Fibroblast of upper back skin (primary cell): ENCODE measurements at places on chromosomes 13 and 19.

DNA sequence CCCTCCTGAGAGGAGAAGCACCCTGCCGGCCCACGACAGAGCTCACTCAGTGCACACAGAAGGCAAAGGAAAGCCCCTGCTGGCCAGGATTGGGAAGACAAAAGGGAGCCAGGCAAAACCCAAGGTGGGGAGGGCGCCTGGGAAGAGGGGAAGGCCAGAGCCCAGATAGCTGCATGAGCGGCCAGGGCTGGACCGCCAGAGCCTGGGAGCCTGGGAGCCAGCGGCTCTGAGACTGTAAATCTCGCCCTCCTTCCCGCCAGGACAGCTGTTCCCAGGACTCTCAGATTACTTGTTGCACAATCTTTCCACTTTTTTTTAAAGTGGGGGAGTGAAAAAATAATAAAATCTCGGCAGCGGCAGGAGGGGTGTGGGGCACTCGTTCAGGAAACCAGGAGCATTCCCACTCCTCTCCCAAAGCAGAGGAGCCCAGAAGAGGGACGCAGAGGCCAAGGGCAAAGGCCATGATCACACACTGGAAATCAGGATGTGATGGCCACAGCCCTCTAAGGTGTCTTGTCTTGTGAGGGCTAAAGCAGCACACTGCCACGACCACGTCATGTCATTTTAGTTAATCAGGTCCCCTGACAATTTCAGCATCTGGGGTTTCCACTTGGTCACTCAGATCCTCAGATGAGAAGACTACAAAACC is 19.6 kb upstream of the EPHX3 start:
- DNase-seq = peak; percentile 94

GRCh38 chr13:49395878-49396380 is 47.9 kb downstream of the CAB39L start:
- DNase-seq = no peak

DNA sequence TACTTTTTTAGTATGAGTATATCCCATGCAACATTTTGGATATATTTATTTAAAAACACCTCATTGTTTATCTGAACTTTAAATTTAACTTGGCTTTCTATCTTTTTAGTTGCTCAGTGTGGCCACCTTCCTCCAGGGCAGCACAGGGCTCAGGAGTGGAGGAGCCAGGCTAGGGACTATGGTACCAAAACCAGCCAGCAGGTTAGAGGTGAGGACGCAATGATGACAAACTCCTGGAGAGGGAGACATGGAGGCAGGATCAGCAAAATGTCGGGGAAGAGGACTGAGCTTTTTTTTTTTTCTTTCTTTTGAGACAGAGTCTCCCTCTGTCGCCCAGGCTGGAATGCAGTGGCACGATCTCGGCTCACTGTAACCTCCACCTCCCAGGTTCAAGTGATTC is 29.6 kb upstream of the CALM3 start:
- peak; percentile 5 for DNase-seq

- DNase-seq = no peak
These were observed 43.2 kb downstream of the RGCC start for GRCh38 chr13:41500511-41500910.

DNA sequence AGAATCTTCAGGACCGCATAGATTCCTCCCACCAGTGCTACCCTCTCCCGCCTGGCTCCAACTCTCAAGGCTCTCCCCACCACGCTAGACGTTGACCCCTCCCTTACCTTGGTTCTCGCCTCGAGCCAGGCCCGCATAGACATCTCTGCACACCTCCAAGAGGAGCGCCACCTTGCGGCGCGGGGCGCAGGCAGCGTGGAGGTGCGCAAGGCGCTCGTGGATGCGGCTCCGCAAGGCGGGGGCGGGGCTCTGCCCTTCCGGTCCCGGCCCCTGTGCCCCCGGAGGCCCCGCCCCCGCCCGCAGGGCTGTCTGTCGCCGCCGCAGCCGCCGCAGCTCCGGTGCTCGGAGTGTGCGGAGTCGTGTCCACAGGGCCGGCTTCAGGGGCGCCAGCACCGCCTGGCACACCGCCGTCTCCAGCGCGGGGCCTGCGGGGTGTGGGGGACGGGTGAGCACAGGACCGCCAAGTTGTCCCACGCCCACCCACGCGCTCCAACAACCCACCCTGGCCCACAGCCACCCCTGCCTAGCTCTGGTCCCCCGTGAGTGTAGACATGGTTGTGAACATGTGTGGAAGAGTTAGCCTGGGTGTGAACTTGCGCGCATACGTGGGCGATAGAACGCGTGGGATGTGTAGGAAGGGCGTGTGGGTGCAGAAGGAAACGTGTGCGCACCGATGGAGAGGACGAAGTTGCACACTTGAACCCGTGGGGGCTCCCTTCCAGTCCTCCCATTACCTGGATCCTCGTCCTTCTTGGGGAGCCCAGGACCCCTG is 8.1 kb downstream of the RINL start:
- DNase-seq = peak; percentile 68

- no peak for DNase-seq
These were observed 160.7 kb downstream of the ABCC4 start for GRCh38 chr13:95140502-95140901.

- peak; percentile 49 for DNase-seq
These were observed 56.1 kb downstream of the PSPC1 start for GRCh38 chr13:19726611-19727010.

DNA sequence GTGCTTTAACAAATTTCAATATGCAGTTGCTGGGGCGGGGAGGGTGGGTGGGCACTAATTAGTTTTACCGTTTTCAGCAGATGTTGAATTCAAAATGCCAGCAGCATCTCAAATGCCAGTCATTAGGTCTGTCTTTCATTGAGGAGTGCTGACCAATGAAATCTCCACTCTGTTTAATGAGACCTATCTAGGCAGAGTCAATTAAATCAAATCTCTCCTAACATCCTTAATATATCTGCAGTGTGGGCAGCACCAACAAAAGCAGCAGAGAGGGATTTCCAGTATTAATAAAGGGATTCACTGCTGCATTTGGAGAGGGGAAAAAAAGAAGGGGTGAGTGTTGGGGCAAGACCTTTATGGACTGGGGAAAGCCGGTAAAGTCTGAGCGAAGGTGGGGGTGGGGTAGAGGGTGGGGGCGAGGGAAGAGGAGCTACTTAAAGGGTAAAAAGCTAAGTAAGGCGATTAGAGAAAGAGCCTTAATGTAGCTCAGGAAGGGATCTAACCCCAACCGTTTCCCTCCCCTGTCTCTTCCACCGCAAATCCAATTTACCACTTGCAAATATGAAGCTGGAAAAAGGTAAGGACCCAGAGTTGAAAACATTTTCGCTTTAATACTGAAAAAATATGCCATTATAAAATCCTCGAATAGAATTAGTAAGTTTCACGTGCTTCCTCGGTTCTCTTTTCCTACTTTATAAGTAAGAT is 4.5 kb downstream of the SLITRK1 start:
- no peak for DNase-seq

DNA sequence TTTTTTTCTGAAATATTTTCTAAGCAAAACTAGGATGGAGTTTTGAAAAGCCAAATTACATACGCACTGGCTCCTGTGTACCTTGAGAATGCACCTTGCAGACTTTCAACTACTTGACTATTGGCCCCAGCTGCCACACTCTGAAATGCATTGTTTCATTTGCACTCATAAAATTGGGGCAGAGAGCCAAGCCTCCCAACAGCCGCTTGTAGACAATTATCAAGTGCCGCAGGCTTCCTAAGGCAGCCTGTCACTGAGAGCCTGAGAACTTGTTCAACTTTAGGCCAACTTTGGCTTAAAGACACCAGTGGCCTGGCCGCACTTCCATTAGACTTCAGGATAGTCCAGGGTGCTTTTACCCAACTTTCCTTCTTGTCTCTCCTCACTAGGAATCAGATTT is 115.7 kb upstream of the STARD13 start:
- no peak for DNase-seq

DNA sequence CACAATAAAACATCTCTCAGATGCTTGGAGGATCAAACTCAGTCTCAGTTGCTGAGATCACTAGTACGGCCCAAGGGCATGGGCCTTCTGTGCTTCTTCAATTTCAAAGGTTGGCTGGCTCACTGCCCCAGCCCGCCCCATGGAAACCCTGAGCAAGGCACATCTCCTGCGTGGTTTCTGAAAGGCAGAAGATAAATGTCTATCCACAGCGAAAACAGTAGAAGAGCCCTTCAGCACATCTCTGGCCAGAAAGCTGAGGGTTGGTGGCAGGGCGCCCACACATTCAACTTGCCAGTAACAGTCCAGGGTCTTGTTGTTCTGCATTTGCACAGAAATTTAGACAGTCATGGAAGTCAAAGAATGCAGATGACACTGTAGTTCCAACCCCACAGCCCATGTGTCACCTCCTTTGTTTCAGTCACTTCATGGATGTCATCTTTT is 24.0 kb upstream of the KATNAL1 start:
- no peak for DNase-seq

DNA sequence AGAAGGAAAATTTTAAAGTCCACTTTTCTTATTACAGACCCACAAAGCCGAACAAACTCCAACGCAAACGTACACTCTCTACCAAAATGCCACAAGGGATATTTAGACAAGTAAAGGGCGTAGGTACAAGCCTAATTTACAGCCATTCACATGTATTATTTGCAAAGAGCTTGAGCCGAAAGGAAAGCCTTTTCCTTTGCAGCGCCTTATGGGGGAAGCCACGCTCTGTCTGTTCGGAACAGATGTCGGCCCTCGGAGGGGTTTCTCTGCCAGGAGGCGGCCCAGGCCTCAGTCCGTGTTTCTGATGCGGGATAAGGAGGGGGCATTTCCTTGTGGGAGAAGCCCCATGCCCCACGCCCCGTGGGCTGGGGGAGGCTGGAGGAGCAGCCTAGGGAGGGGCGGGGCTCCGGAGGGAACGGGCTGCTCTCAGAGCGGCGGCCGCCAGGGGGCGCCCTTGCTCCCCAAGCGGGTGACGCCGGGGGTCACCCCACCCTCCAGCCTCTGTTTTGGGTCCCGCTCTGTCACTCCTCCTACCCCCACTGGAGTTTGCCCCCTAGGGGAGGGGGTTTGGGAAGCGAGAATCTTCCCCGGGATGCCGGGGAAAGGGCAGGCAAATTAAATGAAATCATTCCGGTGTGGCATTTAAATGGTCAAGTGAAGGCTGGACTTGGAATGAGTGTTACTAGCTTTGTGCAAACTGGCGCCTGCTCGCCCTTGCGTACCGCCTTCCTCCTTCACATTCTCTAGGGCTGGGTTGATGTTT is 2.9 kb downstream of the HTR2A start:
- peak; percentile 56 for DNase-seq

- no peak for DNase-seq
These were observed 39.0 kb upstream of the WASF3 start for GRCh38 chr13:26518451-26518959.

- DNase-seq = peak; percentile 61
These were observed 59.2 kb downstream of the SIPA1L3 start for GRCh38 chr19:37966211-37966661.

GRCh38 chr13:82654861-82655855 is 1227.1 kb downstream of the SLITRK1 start:
- DNase-seq = peak; percentile 15

DNA sequence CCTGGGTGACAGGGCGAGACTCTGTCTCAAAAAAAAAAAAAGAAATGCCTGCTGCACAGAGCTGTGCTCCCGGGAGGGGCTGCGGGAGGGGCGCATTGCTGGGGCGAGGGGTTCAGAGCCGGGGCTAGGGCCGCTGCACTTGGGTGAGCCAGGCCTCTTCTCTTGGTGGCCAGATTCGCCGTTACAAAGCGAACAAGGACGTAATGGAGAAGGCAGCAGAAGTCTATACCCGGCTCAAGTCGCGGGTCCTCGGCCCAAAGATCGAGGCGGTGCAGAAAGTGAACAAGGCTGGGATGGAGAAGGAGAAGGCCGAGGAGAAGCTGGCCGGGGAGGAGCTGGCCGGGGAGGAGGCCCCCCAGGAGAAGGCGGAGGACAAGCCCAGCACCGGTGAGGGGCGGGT is 19.0 kb downstream of the PLIN4 start:
- DNase-seq = no peak

DNA sequence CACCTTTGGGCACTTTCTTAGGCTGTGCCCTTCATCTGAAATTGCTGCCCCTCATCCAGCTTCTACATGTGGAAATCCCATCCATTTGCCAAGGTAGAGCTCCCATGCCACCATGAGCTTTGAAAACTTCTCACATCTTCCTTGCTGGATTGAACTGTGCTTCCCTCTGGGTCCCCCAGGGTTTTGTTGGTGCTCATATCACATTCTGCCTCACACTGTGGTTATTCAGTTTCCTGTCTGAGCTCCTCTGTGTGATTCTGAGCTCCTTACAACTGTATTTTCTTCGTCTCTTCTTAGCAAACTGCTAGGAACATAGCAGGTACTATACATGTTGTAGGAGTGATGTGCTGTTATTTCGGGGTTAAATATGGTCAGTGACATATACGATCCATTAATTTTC is 74.9 kb upstream of the KL start:
- DNase-seq = no peak

DNA sequence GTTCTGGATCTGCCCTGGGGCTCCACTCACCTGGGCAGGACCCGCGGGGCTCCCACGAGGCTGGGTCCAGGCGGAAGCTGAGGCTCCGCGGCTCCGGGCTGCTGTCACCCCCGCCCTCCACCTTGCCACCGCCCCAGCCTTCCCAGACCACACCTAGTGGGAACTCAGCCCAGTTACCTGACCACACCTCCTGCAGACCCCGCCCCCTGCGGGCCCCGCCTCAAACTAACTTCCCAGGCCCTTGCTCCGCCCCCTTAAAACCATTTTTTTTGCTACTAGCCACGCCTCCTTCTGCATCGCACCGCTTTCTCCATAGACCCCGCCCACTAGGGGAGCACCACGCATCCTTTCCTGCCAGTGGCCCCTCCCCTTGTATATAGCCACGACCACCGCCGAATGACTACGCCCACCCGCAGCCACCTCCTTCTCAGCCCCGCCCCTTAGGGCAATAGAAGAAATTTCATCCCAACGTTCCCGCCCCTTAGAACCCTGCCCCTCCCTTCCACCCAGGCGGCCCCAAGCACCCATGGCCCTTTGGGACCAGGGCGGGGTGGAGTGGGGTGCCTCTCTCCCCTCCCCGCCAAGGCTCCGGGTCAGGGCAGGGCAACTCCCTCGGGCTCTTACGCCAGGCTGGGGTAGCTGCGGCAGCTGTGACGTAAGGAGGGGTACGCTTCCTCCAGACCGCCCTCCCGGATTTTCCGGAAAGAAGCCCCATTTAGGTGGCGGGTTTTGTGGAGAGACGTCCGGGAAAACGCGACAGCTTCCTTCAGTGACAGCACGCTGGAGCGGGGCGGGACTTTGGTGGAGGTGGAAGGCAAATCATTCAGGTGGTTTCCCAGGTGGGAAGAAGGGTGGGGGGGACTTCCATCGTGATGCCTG is at the start of gene SH2D3A:
SH2D3A (minus strand) TSS at position 79 of the 879 bp plus-strand sequence. CDS start 3,687 bp downstream, outside the sequence.
- DNase-seq = no peak

GRCh38 chr13:34779171-34779570 is 162.9 kb upstream of the NBEA start:
- no peak for DNase-seq

DNA sequence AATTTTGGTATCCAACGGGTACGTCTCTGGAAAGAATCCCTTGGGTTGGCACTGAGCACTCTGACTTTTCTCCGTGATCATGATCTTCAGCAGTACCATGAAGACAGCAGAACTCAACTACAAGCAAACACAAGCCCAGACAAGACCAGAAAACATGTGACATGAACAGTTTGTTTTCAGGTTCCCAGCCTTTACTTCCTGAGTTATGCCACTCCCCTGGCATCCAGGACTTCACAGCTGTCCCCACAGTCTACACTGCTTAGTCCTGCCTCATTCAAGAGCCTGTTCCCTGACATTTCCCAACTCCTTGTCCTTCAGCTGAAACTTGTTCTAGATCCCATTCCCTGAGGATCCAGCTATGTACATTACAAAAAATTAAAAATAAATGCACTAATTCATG is 4.9 kb upstream of the N4BP2L1 start:
- DNase-seq = no peak
